Stimulated activated CD4-positive, alpha-beta T cell treated with anti-CD3 and anti-CD28 coated beads, Interleukin-15, amount 100 ng/mL, for 1 hour (primary cell): ENCODE measurements at places on chromosomes 3 and 15.

GRCh38 chr3:120488296-120488695 is 37.5 kb upstream of the FSTL1 start:
- no peak for DNase-seq

- DNase-seq = no peak
These were observed 52.4 kb downstream of the CYFIP1 start for GRCh38 chr15:22927761-22928160.

DNA sequence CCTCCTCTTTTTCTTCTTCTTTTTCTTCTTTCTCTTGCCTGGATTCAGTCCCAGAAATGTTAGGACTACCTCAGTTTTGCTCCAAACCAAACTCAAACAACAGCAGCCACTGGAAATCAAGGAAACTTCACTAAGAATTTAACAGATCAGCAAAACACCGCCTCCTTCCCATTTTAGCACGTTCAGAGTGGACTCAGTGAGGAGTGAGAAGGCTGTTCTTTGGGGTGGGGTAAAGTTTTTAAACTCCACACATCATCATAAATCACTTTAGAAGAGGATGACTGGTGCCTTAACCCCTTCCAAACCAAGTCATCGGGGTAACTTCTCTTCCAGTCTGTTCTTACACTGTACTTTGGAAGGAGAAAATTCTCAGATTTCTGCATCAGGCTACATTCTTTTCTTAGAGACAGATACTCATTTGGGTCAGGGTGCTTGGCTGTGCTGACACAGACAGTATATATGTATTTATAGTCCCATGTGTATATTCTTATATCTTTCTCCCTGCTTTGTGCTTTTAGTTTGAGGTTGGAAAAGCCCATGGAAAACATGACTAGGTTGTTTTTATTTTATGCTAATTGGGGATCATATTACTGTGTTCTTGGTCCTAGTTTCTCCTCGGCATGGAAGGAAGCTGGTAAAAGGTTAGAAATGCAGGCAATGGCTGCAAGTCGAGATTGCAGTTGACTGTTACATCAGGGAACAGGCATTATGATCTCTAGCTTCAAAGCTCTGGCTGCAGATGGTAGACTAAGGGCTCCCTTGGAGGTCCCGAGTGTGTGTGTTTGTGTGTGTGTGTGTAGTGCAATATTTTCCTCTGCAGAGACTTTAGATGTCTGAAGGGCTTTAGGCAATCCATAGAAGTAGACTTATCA is at the start of gene CCDC80:
CCDC80 (minus strand) TSS at position 214 of the 872 bp plus-strand sequence. CDS start 1,238 bp downstream, outside the sequence.
- no peak for DNase-seq

DNA sequence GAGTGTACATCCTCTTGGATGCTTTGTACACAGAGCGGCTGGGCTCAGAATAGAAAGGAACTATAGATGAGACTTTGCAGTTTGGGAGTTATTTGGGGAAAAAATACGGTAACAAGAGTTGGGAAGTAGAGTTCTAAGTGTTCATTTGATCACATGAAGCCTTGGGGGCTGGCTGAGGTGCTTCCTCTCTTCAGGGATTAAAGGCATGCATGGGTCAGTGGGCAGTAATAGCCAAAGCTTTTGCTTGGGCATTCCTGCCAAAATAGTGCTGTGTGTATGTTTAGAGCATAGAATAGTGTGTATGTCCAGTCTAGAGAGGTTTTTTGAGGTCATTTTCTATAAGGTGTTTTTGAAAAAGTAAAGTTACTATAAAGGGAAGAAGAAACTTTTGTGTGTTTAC is 12.8 kb downstream of the AKAP13 start:
- no peak for DNase-seq

- no peak for DNase-seq
These were observed 28.6 kb downstream of the IL5RA start for GRCh38 chr3:3081381-3082233.

DNA sequence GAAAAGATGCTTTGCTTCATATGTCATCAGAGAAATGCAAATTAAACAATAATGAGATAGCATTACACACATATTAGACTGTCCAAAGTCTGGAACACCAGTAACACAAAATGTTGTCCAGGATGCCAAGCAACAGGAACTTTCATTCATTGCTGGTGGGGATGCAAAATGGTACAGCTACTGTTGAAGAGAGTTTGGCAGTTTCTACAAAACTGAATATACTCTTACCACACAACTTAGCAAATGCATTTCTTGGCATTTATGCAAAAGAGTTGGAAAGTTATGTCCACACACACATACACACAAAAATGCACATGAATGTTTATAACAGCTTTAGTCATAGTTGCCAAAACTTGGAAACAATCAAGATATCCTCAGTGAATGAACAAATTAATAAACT is 195.2 kb upstream of the MME start:
- no peak for DNase-seq

DNA sequence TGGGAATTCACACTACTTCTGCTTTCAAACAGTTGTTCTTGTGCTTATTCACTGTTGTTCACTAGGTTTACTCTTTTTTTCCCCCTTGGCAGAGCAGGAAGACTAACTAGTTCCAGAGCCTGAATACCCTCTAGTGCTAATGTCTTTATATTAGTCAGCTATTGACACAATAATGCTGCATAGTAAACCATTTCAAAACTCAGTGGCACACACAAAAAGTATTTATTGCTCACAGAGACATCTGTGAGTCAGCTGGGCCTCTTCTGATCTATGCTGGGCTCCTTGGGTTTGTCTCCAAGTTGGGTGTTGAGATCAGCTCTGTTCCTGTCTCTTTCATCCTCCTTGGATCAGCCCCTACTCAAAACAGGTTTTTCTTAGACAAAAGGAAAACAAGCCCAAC is 51.1 kb downstream of the RSRC1 start:
- no peak for DNase-seq

GRCh38 chr3:39139442-39139841 is 13.9 kb downstream of the CSRNP1 start:
- no peak for DNase-seq

DNA sequence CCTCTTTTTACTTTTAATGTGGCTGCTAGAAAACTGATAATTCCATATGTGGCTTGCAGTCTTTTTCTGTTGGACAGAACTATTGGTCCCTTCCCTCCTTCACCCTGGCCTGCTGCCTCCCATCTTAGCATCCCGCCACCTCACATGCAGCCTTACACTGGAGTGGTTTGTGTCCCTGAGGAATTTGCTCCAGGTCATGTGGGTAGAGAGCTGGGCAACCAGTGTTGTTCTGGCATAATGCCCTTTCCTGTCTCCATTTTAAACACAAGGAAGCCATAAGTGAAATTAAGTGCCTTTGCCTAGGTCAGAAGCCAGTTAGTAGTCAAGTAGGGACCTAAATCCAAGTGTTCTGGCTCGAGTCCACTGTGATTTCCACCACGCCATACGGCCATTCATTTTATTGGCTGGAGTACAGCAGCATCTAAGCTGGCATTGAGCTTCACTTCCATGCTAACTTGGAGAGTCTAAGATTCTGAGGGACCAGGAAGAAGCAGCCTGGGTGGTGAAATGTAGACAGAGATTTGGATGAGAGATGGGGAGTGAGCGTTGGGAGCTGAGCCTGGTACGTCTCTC is 46.0 kb upstream of the PLXNA1 start:
- DNase-seq = no peak

- no peak for DNase-seq
These were observed 15.3 kb upstream of the TNFSF10 start for GRCh38 chr3:172538368-172539151.

DNA sequence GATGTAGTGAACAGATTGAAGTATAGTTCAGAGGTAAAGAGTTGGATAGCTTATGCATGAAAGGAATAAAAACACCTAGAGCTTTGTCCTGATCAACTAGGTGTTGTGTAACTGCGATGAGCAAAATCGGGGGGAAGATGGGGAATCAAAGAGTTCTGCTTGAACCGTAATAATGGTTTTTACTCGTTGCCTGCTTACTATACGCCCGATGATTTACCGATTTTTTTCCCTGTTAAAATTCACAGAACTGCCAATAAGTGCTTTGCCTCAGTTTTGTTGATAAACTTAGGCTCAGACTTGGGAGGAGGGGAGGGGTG is 783 bp upstream of the DNAJB11 start:
- DNase-seq = no peak

- no peak for DNase-seq
These were observed 286.4 kb downstream of the ZIC4 start for GRCh38 chr3:147119989-147120388.
